ENCODE measurements at places on chromosomes 7 and 10.

- H3K27ac ChIP-seq = no peak overlapping the region
- H3K4me3 ChIP-seq = no peak overlapping the region
- H3K36me3 ChIP-seq = no peaks in the 10 kb centered on the region
- no peaks in the 10 kb centered on the region for H3K4me1 ChIP-seq
- 0 out of 2 replicates have a peak, but pooled peaks cover 2% of the 10 kb centered on the region for H3K27me3 ChIP-seq
Observed at GRCh38 chr10:3761021-3761686, 23.9 kb downstream of the KLF6 start.

DNA sequence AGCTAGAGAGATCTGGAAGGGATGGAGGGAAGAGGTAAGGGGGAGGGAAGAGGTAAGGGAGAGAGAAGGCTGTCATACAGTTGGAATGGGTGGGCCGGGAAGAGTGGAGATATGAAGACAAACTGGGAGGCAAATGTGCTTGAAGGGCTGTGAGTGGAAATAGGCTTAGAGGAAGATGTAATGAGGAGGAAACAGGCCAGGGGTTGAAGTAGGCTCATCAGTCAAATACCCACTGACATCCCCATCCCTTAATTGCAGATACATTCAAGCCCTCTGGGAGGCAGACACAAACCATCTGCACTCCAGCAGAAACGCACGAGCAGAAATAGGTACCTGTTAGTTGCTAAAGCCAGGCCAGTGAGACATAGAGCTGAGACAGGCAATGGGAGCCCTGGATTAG lies 2.1 kb downstream of the SYNPO2L start:
- no peaks in the 10 kb centered on the region for H3K4me1 ChIP-seq
- no peak overlapping the region for H3K27ac ChIP-seq
- no peaks in the 10 kb centered on the region for H3K36me3 ChIP-seq
- no peak overlapping the region for H3K4me3 ChIP-seq

GRCh38 chr7:52586704-52587103 lies 448.7 kb upstream of the POM121L12 start:
- no peak for DNase-seq
- no peaks in the 10 kb centered on the region for H3K27me3 ChIP-seq
- H3K36me3 ChIP-seq = no peaks in the 10 kb centered on the region
- H3K4me3 ChIP-seq = no peak overlapping the region
- H3K27ac ChIP-seq = no peak overlapping the region
- no peaks in the 10 kb centered on the region for H3K4me1 ChIP-seq

DNA sequence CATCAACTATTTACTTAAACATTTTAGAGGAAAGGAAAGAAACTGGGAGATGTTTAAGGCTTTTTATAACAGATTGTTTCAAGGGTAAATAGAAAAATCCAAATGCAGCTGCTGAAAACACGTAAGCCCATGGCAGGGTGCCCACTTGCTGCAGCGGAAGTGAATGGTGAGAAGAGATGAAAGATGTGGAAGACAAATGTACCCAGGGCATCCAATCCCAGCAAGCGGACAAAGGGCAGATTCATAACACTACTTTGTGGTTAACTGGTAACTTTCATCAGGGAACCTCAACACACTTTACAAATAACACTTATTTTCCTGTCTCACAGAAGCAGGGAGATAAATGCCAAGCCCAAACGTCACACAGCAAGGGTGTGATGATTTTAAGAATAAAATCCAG lies 358.4 kb downstream of the KCNMA1 start:
- H3K27ac ChIP-seq = no peak overlapping the region
- H3K36me3 ChIP-seq = no peaks in the 10 kb centered on the region
- H3K4me3 ChIP-seq = no peak overlapping the region
- no peaks in the 10 kb centered on the region for H3K27me3 ChIP-seq
- peaks cover 5% of the 10 kb centered on the region for H3K4me1 ChIP-seq

- H3K27ac ChIP-seq = no peak overlapping the region
- no peak overlapping the region for H3K4me3 ChIP-seq
- H3K27me3 ChIP-seq = no peaks in the 10 kb centered on the region
- no peak for DNase-seq
- no peaks in the 10 kb centered on the region for H3K4me1 ChIP-seq
Observed at GRCh38 chr7:40599836-40600235, 465.0 kb downstream of the SUGCT start.

All from H9 (cell line).